ENCODE measurements at places on chromosomes 4 and X.

- DNase-seq = peak; percentile 84
These were observed 1.7 kb downstream of the EIF1AX start for GRCh38 chrX:20139966-20140365.

DNA sequence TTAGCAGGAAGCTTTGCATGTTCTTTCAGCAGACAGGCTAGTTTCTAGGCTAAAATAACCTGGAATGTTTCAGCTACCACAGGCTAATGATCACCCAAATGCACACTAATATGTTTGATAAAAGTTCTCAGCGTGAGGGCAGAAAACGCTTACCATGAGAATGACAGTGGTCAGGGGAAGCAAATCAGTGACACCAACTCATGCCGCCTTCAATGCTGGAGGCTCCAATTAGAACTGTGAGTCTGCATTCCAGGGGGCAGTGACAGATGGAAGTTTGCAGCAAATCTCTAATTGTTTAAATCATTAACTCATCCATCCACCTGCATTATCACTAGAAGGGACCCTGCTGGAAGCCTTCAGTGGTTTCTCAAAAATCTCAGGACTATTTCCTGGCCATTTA lies 43.2 kb downstream of the ANOS1 start:
- DNase-seq = no peak

DNA sequence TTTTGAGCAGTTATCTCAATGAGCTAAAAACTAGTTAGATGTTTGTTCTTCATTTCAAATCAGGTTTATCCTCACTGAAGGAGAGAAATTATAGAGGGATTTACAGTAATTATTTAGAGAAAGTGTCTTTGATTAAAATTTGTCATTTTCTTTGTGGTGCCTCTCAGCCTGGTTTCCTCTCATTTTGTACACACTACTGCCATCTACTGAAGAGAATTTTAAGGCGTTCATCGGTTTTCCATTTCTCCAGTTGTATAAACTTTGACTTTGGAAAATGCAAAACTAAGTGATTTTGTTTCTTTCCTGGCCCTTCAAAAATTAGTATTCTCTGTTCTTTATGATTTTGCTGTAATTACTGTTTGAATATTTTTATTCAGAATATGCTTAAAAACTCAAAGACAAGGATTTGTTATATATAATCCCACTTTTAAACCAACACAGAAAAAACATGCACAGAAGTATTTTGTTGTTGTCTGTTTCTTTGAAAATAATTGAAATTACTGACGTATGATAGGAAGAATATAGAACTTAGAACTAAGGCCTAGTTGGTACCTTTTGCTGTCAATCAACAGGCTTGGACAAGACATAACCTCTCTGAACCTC lies 34.4 kb upstream of the ANXA3 start:
- peak; percentile 49 for DNase-seq

- DNase-seq = no peak
These were observed 58.6 kb downstream of the NDST4 start for GRCh38 chr4:115054836-115055235.

DNA sequence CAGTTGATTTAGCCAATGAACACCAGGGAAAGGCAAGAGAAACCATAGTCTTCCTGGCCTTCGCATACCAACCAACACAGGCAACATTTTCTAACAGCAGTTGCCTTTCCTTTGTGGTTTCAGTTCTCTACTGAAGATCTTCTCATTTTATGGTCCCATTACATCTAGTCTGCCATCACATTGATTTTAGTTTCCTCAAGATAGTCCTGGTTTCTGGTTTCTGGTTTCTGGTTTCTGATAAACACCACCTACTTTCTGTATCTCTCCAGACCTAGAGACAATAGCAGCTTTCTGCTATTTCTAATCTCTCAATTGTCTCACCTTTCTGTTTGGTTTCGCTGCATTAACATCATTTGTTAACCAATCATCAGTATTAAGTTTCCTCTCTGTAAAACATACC lies 646.3 kb upstream of the SPANXN1 start:
- no peak for DNase-seq

DNA sequence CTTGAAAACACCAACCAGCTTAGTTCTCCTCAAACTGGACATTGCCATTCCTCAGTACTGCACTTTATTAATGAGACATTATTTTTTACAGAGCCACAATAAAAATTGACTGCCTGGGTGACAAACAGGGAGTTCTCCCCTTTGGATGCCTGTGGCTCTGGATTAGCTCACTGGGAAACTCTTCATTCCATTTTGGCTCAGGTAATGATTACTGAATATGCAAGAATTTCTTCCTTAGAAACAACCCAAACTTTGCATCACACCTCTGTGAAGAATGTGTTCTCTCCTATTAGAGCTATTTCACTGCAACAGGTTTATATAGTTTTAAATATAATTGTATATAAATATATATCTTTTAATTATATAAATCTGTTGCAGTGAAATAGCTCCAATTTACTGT lies 2065.8 kb downstream of the ARAP2 start:
- DNase-seq = peak; percentile 4

DNA sequence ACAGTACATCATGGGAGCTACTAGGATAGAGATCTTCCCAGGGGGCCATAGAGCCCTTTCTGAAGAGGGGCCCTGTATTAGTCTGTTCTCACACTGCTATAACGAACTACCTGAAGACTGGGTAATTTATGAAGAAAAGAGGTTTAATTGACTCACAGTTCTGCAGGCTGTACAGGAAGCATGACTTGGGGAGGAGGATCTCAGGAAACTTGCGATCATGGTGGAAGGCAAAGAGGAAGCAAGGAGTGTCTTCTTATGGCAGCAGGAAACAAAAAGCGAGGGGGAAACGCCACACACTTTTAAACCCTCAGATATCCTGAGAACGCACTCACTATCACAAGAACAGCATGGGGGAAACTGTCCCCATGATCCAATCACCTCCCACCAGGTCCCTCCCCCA lies 4.2 kb upstream of the SLC9A6 start:
- DNase-seq = no peak

DNA sequence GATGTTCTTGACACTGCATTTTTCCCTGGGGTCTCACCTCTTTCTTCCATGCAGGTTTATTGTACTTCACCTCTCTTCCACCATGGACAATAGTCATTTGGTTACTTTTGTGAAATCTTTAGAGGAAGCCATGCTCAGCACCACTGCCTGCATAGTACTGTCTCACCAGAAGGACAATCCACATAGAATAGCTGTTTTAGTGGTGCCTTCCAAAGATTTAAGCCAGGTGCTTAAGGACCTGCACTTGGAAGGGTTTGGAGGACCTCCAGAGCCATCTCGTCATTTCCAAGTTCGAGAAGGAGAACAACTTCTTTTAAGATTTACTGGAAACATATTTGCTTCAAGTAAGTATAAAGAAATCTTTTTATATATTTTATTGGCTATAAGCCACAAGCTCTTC lies 26.7 kb downstream of the DTHD1 start:
- DNase-seq = no peak

DNA sequence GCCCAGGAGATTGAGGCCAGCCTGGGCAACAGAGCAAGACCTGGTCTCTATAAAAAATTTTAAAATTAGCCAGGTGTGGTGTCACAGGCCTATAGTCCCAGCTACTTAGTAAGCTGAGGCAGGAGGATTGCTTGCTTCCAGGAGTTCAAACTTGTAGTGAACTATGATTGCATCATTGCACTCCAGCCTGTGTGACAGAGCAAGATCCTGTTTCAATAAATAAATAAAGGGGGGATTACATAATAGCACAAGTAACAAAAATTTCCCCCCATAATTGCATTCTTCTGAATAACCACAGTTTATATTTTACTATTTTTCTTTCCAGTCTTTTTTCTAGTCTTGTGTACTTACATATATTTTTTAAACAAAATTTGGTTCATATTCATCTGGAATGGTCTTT lies 135.6 kb downstream of the CHIC2 start:
- peak; percentile 80 for DNase-seq

GRCh38 chrX:11619441-11619840 lies 46.3 kb downstream of the ARHGAP6 start:
- DNase-seq = peak; percentile 9

DNA sequence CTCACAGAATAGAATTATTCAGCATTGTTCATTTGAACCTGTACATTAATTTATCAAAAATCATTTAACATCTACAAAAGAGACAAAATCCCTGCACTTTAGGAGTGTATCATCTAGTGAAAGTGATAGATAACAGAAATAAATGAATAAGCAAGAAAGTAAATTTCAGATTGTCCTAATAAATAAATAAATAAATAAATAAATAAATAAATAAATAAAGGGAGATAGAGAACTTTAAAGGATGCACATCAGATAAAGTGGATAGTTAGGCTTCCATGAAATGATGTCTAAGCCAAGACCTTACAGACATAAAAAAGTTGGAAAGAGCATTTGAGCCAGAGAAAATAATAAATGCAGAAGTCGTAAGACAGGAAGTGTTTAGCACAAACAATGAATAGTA lies 444.7 kb downstream of the CFAP47 start:
- DNase-seq = no peak

DNA sequence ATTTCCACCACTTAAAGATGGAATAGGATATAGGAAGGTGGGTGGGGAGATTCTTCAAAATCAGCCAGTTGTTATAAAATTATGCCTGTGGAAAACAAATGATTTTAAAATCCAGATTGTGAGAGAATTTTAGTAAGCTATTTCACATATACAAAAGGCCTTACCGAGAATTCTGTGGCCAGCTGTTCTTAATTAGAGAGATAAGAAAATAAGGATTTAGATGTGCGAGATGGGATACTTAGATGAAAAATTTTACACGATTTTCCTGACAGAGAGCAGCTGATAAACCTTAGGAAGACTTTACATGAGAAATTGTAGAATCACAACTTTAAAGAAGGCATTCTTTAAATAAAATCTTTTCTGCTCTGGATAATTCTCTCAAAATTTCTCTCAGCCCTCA lies 94.5 kb upstream of the IQCM start:
- peak; percentile 24 for DNase-seq

DNA sequence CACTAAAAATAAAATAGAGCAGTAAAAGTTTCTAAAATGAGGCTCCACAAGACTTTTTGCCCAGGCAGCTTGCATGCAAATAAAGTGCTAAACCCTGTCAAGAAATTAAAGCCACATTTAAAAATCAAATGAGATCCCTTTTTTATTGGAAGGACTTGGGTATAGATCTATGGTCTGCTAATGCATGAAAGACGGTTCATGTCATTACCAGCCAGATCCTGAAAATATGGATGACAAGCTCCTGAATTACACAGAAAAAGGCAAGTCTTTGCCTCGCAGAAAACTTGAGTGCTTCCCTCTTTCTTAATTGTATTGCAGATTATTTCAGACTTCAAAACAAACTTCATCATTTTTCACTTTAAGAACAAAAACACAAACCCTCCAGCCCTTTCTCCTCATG lies 169.6 kb downstream of the LDB2 start:
- no peak for DNase-seq

GRCh38 chr4:117588771-117589170 lies 445.5 kb upstream of the NDST3 start:
- no peak for DNase-seq

DNA sequence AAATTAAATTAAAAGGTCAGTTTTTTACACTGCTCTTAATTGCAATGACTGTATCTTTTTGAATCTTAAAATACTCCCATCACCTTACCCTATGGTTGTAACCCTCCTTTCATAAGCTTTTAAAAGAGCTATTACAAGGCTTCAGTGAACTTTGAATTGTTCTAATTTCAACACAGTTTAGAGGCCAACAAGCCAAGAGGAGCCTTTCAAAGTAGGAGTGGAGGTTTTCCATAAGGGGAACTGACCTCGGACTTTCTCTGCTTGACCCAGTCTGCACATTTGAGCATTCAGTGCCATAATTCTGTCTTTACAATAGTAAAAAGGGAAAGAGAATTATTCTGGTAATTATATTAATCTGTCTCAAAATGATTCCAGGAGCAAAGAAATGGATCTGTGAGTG lies 98.9 kb downstream of the PARM1 start:
- no peak for DNase-seq

- DNase-seq = peak; percentile 83
These were observed 16.2 kb downstream of the GPAT3 start for GRCh38 chr4:83552083-83552482.

DNA sequence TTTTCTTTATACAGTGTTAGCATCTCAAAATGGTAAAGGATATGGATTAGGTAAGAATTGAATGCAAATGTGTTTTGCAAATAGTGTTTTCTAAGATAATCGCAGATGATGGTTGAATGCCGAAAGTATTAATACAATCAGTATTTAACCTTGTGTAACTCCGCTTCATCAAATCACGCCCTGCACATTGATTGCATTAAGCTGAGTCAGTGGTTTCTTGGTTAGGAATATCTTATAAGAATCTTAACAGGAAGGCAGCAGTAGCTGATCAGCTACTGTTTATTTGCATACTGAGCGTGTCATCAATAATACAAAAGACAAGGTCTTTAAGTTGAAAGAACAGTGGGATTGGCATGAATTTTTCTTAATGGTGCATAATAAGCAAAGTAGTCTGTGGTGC lies 545.4 kb downstream of the RPA4 start:
- DNase-seq = no peak

DNA sequence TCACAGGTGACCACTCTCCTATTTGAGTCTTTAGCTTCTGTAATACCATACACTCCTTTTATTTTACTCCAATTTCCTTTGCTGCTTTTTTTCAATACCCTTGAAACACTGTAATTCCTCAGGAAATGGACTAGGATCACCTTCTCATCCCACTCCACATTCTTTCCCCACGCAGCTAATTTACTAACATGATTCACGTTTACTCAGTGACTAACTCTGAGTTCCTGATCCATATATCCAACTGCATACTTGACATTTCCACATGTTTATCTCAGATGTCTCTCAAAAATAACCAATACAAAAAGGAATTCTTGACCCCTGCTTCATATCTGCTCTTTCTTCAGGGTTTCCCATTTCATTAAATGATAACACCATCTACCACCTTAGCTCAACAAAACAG lies 19.9 kb downstream of the RPS6KA6 start:
- peak; percentile 24 for DNase-seq

GRCh38 chrX:68918202-68918601 lies 89.4 kb downstream of the EFNB1 start:
- no peak for DNase-seq

DNA sequence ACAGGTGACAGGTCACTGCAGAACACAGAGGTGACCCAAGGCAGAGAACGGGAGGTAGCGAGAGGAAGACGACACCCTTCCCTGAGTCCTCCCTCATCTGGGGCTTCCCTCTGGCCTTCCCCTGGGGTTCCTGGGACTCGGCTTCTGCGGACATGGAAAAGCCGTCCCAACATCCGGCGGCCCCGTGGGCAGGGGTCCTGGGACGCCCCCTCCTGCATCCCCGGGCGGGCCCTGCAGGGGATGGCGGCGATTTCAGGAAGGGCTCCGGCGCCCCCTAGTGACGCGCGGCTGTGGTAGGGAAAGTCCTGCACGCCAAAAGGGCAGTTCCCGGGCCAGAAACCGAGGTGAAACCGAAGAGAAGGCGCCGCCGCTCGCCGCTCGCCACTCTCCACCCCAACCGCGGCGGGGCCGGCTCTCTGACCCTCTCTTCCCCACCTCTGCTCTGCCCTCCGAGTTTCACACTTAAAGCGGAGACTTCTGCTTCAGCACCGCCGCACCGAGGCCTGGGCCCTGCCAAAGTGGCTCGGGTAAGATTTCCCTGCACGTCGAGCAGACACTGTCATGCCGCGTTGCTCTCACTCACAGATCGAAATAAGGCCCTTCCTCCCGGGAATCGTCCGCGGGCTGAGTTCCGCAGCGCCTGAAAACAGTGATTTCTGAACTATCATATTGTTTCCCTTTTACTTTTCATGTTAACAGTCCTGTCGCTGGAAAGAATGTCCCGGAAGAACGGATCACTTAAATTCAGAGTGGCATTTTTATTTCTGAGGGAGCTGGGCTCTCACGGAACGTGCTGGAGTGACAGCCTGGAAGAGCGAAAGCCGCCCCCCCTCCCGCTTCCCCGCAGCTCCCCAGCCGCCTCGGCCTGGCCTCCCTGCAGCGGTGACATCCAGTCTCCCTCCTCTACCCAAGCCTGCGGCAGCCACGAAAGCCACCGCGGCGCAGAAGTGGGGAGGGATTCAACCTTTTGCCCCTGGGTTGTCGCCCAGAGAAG lies 110.6 kb downstream of the DCTD start:
- peak; percentile 62 for DNase-seq

Measured in AG10803 (cell line).